ENCODE measurements at places on chromosomes 6 and 20.

- no peak for DNase-seq
Measured at GRCh38 chr6:82996156-82996555, 69.5 kb downstream of the UBE3D start.

DNA sequence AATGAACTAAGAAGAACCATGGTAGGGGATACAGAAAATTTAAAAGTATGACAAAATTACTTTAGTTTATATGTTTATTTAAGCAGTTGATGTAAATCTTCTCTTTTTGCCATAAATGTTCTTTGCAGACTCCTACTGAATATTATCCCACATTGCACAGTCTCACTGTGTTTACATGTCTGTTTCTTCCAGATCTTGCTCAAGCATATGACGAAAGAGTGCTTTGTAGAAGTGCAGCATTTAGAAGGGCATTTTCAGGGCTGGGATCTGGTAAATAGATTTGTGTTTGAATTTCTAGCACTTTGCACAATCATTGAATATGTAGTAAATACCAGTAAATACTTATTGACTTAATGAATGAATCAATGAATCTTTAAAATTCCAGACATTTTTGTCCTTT, 152.0 kb upstream of the EPHA7 start:
- DNase-seq, result no peak

- DNase-seq, result peak; percentile 78
Measured at GRCh38 chr6:32970413-32971241, 2.2 kb downstream of the BRD2 start.

- no peak for DNase-seq
Measured at GRCh38 chr6:167858086-167858591, 31.4 kb downstream of the AFDN start.

DNA sequence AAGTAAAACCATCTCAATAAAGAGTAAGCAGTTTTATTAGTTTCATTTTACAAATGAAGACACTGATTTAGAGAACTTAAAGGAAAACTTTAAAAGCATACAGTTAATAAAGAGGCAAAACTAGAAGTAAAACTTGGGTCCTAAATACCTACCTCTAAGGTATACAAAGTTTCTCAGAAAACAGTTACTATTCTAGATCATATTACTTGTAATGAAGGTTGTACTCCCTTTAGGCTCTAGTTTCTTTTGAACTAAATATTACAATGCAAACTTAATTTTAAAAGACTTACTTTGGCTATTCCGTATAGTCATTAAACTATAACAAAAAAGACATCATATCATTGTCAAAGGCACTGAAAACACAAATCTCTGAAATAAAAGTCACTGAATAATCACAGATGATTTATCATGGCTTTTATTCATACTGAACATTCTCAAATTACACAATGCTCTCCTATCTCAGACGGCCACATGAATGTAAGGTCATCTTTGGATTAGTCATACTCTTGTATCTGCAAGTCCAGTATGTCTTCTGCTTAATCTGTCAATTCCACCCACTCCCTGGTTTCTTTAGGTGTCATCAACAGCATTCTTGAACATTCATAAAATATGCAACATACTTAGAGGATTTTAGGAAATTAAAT, 361.6 kb upstream of the RUNX2 start:
- no peak for DNase-seq

DNA sequence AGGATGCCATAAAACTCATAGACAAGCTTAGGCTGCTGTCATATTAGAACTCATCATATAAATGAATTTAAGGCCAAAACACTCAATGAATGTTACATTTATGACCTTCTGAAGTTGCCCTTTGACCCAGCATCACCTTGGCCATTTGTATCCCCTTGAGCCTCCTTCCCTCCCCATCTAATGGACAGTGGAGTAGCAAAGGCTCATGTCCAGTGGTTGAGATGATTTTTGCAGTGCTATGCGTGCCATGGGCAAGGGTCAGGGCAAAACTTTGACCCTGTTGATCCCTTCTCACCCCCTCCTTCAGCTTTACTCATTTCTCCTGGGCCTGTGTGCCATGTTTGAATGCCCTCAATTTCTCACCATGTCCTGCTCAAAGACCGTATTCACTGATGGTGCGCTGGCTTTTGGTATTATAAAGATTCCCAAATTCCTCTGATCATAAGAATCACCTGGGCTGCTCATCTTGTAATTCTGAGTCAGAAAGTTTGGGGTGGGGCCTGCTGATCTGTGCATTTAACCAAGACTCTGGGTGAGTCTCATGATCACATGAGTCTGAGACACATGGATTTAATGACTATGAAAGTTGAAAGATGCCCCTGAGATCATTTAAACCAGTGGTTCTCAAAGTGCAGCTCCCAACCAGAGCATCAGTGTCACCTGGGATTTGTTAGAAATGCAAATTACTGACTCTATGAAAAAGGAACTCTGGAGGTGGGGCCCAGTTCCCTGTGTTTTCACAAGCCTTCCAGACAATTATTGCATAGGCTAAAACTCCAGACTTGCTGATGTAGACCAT, 57.5 kb upstream of the IL20RA start:
- DNase-seq, result peak; percentile 26

GRCh38 chr20:51750037-51750769, 18.0 kb downstream of the ATP9A start:
- no peak for DNase-seq

- DNase-seq, result no peak
Measured at GRCh38 chr6:29953686-29954085, 11.4 kb downstream of the HLA-A start.

- DNase-seq, result no peak
Measured at GRCh38 chr6:79421707-79422484, 115.3 kb downstream of the LCA5 start.

DNA sequence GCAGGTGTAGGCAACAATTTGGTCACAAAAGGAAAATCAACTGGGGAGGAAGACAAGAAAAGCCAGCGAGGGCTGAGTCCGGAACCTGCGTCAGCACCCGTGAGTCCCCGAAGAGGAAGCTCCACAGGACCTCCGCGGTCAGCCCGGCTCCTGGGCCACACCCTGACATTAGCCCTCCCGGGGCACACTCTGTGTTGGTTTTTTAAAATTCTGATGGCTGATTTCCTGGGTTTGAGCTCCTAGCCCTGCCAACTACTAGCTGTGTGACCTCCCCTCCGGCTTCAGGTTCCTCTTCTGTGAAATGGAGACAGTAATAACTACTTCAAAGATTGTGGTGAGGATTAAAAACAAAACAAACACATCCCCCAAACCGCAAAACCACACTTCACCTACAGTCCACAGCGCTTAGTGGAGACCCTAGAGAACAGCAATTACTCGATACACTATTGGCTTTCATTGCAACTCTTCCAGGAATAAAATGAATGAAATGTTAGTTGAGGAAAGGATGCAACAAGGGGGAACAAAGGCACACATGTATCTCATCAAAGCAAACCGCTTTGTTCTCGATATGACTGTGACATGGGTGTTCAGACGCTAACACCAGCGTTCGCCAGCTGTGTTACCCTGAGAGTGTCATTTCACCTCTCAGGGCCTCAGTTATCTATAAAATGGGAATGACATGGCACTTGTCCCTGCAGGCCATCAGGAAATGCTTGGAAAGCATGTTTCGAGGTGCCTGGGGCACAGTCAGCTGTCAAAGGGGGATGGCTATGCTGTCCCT, 985 bp downstream of the ZBP1 start:
- DNase-seq, result peak; percentile 75

DNA sequence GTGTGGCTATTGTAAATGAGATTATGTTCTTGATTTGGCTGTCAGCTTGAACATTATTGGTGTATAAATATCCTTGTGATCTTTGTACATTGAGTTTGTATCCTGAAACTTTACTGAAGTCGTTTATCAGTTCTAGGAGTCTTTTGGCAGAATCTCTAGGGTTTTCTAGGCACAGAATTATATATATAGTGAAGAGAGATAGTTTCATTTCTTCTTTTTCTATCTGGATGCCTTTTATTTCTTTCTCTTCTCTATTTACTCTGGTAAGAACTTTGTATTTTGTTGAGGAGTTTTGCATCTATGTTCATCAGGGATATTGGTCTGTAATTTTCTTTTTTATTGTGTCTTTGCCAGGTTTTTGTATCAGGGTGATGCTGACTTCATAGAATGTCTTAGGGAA, 589.2 kb upstream of the MAN1A1 start:
- DNase-seq, result no peak

DNA sequence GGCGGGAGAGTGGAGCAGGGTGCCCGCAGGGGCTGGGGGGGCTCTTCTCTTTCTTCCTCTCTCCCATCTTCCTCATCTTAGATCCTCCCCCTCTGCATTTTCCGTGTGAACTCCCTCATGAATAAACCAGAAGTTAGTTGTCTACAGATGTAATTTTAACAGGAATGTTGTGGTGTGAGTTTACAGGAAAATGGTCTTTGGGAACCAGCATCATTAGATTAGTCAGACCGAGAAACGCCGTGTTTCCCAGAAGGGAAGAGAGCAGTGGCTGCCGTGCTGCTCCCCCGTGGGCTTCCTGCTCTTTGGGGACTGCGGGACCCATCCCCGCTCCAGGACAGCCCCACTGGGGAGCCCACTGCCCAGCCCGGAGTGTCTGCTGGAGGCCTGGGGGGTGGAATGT, 3.4 kb downstream of the MYT1 start:
- DNase-seq, result no peak

DNA sequence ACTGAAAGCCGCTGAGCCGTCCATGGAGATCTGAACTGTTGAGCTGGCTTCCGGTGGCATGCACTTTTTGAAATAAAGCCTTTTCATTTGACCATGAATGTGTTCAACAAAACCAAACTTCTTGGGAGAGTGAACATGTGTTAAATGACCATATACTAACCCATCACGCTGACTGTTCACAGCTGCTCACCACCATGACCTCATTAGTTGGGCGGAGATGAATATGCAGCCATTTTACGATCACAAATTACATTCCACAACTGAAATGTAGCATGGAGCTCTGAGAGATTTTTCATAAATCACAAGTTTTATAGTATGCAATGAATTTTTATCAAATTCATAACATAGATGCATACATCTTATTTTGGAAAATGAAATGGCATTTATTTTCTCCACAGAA, 4.2 kb downstream of the RAMACL start:
- DNase-seq, result no peak

- no peak for DNase-seq
Measured at GRCh38 chr6:106883808-106884262, 90.7 kb downstream of the CD24 start.

- no peak for DNase-seq
Measured at GRCh38 chr20:38889792-38890496, 36.3 kb upstream of the FAM83D start.

GRCh38 chr20:16175322-16175961, 397.8 kb downstream of the KIF16B start:
- DNase-seq, result no peak

GRCh38 chr20:41540918-41541317, 77.3 kb downstream of the CHD6 start:
- DNase-seq, result no peak

DNA sequence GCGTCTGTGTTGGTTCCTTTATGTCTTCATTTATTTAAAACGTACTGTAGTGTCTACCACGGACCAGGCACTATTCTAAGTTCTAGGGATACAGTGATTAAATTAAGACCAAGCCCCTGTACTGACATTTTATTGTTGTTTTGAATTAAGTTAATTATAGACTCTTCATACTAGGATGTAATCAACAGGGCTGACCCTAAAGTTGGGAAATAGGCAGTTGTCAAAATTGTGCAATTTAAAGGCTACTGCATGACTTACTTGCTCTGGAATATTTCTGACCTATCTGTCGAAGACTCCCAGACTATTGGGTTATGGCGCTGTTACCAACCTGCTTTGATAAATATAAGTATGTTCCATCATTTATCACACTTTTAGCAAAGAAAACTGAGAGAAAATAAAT, 6.7 kb downstream of the MYO6 start:
- DNase-seq, result no peak

GRCh38 chr6:39214846-39215639, 14.2 kb downstream of the KCNK5 start:
- DNase-seq, result no peak

GRCh38 chr6:18792866-18793265, 405.7 kb downstream of the RNF144B start:
- no peak for DNase-seq

DNA sequence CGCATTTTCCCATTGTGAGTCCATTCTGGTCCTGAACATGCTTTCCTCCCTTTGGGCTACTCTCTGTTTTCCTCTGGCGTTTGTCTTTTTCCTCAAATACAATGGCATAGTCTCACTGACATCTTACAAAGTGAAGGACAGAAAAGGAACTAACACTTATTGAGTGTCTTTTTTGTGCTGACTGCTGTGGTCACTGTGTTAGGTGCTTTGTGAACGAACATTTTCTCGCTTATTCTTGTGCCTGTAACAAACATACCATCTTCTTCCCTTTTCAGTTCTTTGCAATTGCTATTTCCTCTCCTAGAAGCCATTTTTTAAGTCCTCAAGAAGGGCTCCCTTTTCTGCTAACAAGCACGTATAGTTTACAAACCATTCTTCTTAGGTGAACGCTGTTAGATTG, 15.4 kb downstream of the FIG4 start:
- DNase-seq, result no peak

GRCh38 chr20:2692036-2692885, at the start of gene EBF4:
Gene EBF4, plus strand, starts transcription at chr20:2692780. Its CDS starts 866 bp downstream, at chr20:2693646.
- peak; percentile 59 for DNase-seq

- no peak for DNase-seq
Measured at GRCh38 chr6:15511248-15512125, 151.3 kb downstream of the DTNBP1 start.

GRCh38 chr6:40695114-40695513, 108.0 kb upstream of the LRFN2 start:
- no peak for DNase-seq

DNA sequence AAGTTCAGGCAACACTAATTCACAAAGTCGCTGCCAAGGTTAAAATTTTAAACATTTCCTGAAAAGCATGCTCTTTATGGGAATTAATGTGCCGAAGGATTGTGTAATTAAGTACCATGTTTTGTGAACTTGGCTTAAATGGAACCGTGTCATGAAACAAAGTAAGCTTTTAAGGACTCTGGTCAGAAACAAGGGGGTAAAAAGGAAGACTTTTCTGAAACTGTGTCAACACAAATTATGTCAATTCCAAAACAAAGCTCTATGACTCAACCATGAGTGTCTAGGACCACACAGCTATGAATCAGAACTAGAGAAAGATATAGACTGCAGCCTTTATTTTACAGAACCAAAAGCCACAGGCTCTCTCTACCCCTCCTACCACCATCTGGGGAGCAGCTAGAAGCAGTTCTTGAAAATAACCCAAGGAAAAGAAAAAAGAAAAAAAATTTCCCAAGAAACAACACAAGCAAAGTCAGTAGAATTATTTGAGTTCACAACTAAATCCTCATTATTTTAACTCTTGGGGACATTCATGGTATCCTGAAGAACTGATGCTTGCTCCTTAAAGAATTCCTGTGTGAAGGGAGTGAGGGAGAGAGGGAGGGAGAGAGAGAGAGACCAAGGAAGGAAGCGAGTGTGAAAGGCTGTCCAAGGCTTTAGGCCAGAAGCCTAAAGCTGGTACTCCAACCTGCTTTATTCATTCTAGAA, 81.9 kb downstream of the ZMYND8 start:
- DNase-seq, result peak; percentile 87

DNA sequence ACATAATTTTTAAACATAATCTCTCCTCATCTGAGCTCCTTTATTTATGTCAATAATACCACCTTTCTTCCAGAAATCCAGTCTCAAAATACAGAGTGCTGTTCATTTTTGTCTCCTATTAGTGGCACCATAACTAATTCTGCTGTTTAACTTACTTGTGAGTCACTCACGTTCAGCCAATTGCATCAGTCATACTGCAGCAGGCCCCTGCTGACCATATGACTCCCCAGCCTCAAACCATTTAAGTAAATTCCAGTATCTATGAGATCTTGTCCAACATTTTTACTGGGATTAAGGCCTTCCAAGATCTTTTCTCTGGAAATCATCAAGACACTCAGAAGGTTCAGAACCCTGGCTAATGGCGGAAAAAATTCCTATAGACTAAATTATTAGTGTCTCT, 982.2 kb upstream of the MAP3K7 start:
- DNase-seq, result no peak
